ENCODE measurements at places on chromosomes 5 and 9. TPM values are rescaled to one million over a fixed set of nuclear protein-coding genes. Genes with fewer than 3 reads are reported as not detected.

GRCh38 chr5:55847837-55848236 lies 3.3 kb upstream of the IL31RA start:
- DNase-seq: no peak

DNA sequence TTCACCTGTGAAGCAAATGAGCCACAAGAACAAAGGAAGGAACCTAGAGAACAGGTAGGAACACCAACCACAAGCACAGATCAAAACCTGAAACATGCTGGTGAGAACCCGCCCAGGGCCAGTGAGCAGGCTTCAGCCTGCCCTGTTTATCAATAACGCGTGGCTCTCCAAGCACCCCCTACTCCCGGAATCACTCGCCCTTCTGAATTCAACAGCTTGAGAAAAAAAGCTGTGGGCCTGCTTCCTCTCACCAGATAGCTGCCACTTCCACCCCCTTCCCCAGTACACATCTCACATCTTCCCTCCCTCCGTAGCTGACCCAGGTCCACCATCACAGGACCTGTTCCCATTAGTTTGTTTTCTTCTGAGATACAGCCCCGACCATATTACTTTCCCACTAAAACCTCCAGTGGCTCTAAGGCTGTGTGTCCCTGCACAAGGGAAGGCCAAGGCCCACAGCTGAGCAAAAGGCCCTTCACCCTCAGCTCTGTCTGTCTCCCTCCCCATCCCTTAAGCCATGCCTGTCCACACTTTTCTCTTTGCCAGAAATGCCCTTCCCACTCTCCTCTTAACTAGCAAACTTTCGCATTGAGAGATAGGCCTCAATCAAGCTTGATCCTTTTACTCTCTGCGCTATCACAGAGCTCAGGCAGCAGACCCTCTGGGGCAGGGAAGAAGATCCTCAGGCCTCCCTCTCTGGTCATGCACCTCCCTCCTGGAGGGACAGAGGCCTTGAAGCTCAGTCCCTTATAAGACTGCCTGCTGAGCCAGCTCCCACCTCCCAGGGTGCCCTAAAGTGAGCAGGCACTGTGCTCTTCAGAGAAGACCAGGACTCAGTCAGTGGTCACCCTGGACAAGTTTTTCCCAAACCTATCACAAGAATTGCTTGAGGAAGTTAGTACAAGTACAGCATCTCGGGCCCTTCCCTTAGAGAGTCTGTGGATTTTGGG lies 30.1 kb downstream of the B4GALT1 start:
- DNase-seq: no peak

- DNase-seq: no peak
Observed at GRCh38 chr9:99489060-99489413, 267.0 kb downstream of the SEC61B start.

DNA sequence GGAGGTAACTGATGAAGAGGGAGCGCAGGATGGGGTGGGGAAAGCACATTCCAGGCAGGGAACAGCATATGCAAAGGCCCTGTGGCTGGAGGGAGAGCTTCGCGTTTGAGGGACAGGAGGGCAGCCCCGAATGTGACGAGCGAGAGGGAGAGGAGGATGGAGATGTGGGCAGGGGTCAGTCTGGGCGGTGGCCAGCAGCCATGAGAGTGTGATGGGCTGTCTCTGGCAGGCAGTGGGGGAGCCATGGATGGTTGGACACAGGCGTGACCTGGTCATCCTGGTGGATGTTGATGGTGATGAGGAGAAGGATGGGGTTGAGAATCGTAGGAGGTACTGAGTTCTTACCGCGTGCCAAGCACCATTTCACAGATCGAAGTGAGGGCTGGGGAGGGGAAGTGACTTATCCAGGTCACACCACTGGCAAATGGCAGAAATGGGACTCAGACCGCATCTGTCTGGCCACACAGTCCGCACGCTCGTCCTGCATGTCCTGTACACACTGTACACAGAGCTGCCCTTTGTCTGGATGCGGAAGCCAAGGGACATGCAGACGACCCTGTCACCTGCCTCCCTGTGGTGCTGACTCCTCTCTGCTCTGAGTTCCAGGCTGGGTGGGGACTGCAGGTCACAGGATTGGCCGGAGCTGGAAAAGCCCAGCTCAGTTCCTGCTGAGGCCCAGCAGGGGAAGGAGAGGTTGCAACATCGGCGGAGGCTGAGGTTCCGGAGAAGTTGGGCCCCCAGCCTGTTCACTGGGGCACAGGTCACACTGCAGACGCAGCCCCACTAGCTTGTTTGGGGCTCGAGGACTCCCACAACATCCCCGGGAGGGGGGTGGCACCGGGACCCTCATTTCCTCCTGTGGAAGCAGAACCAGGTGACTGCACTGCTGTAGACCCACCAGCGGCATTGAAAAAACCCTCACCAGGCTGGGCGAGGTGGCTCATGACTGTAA lies 165.6 kb upstream of the IER5L start:
- peak; percentile 62 for DNase-seq

- DNase-seq: no peak
Observed at GRCh38 chr9:109868207-109868606, 88.2 kb downstream of the PALM2AKAP2 start.

- DNase-seq: no peak
Observed at GRCh38 chr5:132230871-132231270, 3.2 kb upstream of the P4HA2 start.

- DNase-seq: no peak
Observed at GRCh38 chr5:140242099-140242498, 60.8 kb downstream of the PFDN1 start.

DNA sequence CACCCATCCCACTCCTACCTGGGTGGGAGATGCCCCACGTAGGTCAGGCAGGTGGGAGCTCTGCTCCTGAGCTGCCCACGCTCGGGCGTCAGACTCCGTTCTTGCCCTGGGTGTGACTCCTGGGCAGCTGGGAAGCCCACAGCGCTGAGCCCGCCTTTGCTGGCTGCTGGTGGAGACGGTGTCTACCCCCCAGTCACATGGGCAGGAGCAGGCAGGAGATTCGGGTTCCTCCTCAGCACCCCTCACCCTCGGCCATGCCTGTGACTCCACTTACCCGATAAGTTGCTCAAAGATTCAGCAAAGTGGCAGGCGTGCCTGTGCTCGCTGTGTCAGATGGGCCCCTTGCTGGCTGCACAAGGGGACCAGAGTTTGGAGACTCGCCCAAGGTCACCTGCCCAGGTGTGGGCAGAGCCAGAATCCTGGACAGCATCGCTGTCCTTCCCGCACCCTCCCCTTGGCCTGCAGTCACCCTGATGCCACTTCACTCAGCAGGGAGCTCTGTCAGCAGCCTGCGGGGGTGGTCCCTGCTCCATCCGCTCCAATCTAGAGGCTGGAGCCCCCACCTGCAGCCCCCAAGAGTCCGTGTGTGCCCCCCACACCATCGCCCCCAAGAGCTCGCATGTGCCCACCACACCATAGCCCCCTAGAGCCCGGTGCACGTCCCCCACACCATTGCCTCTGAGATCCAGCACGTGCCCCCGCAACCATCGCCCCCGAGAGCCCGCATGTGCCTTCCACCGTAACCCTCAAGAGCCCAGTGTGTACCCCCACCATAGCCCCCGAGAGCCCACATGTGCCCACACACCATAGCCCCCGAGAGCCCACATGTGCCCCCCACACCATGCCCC lies 4.2 kb downstream of the LCN1 start:
- no peak for DNase-seq

- DNase-seq: no peak
Observed at GRCh38 chr5:160009591-160009989, 651 bp downstream of the TTC1 start.

Gene FAM120AOS
- 31.2 TPM for total RNA-seq

Gene SLC36A1
- total RNA-seq: 7.4 TPM

Gene DBH
- not detected for total RNA-seq
